ENCODE measurements at places on chromosomes 7 and 10.
A peak's percentile ranks its signal among the peaks of the same experiment; 100 is the strongest.

- DNase-seq = no peak
These were observed 29.3 kb upstream of the CCL24 start for GRCh38 chr7:75842836-75843446.

DNA sequence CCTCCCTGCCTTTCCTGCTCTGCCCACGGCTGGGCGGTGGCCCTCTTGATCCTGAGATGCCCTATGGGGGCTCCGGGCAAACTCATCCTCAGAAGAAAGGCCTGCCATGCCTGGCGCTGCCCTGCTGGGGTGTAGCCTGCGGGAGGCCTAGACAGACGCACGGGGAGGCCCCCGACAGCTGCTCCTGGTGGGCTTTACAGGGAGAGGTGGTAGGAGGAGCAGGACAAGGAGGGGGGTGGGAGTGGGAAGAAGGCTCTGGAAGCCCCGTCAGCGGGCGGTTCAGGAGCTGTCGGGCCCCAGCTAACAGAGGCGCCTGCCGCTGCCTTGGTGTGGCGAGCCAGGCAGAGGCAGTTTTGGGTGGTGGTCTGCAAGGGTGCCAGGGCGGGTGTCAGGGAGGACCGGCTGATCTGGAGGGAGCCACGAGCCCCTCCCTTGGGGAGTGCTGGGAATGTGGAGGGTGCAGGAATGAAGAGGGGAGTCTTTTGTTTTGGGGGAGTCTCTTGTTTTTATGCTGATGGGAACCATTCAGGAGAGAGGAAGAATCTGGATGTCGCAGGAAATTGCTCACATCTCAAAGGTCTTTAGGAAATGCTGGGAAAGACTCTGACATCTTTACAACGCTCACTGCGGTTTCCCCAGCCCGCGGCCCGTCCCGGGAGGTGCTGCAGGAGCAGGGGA lies 63.5 kb downstream of the CFAP46 start:
- DNase-seq = no peak

DNA sequence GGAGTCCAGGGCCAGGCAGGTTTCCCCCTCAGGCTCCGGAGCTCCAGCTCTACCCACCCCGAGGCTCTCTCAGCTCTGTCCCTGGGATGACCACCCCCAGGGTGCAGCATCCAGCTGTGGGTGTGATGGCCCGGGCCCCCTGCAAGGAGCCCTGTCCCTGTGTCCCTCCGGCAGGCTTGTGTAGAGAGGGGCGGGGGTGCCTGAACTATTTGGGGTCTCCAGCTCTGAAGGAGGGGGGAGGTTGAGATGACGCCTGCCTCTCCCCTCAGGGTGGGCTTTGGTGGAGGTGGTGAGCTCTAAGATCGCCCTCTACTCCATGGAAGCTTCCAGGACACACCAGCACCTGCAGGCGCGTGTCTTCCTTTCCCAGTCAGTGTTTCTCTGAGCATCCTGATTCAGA lies 39.4 kb downstream of the ADRA2A start:
- no peak for DNase-seq

GRCh38 chr7:130932667-130933432 lies 198.8 kb upstream of the KLF14 start:
- no peak for DNase-seq

DNA sequence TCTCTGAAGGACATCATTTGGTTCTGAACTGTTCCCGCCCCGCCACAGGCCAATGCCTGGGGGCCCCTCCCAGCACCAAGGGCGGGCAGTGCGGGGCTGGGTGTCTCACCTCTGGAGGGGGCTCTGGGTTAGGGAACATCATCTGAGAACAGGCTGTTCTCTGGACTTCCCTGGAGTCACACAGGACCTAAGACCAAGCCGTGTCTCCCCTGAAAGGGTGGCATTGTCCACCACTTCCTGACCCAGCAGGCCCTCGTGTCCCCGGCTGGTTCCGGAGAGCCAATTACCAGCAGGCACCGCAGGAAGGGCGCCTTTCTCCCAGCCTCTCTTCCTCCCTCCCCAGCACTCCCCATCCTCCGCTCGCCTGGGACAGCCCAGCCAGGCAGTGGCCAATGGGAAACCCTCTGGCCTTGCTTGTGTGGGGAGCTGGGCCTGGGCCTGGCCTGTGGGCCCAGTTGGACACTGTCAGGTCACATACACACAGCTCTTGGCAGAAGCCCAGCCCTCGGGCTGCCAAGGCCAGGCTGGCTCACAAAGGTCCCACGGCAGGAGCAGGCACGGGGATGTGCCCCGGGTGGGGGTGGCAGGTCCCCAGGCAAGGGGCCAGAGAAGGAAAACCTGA lies 119.5 kb downstream of the SPDYE5 start:
- DNase-seq = no peak

- DNase-seq = no peak
These were observed 48.7 kb upstream of the AGMO start for GRCh38 chr7:15610503-15610902.

- no peak for DNase-seq
These were observed 30.7 kb upstream of the HYCC1 start for GRCh38 chr7:23044581-23044980.

DNA sequence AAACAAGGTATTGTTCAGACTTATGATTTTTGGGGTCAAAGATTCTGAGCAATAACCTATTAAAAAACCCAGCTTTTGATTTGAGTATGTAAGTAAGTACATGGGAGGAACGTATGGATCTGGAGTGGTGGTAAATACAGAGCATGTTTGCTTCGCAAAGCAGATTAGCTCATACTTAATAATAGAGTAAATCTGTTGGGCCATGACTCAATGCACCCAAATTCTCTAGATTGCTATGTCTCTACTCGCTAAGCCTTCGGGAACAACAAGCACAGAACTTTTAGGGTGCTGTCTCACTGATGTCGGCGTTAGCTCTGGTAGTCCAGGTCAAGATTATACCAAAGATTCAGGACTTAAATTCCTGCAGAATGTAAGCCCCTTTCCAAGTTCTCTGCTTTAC lies 807 bp upstream of the MINPP1 start:
- DNase-seq = no peak

DNA sequence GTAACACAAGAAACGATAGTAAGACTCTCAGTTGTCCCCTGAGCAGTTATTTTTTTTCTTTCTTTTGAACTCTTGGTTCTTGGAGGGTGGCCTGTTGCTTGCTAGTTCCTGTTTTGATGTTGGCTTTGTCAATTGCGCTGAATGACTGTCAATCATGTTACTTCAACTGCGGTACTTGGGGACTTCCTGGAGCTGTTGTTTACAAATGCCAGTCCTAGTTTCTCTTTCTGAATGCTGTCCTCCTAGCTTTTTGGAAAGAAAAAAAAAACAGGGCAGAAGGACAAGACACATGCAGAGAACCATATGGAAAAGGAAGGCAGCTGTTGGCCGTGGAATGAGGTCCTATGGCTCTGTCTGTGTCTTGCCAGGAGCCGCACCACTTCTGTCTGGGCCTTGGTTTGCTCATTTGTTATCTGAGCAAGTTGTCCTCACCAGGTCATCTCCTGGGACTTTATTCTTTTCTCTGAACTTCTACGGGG lies 7.0 kb upstream of the PDCD4 start:
- no peak for DNase-seq

DNA sequence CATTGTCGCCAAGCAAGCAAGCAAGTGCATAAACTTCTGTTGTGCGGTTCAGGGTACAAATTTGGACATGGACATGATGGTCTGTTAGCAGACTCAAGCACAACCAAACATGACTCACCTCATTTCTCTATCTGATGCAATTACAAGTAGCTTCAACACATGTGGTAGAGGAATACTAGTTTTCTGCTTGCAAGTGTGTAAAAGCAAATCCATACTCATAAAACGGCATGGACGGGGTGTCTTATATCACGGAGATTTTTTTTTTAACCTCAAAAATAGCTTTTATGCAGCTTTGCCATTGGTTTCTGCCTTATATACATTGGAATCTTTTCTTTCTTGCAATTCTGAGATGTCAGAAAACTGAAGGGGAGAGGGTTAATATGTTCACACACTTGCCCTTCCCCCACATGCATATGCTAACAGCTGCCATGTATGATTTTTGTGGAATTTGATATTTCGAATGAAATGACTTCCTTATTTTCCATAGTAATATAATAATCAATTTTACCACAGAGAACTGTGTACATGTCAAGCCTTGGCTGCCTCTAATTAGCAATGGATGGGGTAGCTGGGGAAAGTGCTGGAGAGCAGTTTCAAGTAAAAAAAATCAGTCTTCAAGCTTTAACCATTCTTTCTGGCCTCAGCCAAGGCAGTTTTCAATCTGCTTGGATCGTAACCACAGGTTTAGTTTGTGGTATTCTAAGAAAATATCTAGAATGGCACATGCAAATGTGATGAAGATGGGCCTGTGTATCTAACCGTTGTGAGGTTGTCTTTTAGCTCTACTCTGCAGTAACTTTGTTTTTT lies 106.0 kb upstream of the PDCD4 start:
- DNase-seq = no peak

DNA sequence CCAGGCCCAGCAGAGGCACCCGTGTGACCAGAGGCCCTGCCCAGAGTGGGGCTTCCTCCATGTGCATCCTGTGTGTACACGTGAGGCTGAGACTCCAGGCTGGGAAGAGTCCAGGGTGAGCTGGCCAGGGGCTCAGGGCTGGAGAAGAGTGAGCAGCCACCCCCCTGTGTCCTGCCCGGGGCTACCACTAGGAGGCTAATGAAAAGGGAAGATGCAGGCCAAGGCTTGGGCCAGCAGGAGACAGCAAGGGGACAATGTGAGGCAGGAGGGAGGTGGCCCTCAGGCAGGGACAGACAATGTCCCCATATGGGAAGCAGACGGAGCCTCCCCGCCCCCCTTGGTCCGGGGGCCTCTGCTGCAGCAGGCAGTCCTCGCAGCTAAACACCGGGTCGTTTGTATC lies 102.0 kb downstream of the HIF1AN start:
- peak; percentile 2 for DNase-seq

DNA sequence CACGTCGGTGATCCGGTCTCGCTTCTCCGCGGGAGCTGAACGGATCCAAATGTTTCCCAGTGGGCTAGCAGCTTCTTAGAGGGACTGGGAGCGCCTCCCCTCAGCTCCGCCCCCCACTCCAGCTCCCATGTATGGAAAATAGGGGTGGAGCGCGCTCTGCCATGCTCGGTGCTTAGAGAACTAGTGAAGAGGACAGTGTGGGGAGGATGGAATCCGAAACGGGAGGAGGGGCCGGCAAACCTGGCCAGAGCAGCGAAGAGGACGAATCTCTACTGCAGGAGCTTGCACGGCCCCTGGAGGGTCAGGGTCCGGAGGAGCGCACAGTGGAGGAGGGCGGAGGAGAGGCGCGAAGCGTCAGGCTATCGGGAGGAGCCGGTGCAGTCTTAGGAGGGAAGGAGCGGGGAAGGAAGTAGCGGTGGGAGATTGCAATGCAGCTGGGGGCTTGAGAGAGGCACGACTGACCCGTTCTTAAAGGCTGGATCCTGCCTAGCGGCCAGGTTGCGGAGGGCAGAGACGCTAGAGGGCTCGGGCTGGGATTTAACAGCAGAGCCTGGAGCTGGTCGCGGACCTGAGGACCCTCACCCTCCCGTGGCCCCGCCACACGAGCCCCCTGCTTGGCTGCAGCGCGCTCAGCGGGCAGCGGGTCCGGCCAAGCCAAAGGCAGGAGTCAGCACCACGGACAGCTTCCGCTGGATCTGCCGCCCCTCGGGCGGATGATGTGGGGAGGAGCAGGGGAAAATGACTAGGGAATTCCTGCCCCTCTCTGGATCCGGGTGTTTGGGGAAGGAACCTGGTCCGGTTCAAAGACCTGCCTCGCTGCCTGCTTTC lies at the start of gene PRLHR:
Gene PRLHR (minus strand): TSS at position 51 of the 828 bp plus-strand sequence. CDS start 404 bp downstream, outside the sequence.
- DNase-seq = peak; percentile 7

- DNase-seq = no peak
These were observed 14.6 kb downstream of the AMZ1 start for GRCh38 chr7:2702594-2702957.

- DNase-seq = no peak
These were observed 190.5 kb downstream of the CXCL12 start for GRCh38 chr10:44194435-44194834.

GRCh38 chr10:35442028-35442427 lies 105.7 kb downstream of the CCNY start:
- DNase-seq = no peak

GRCh38 chr7:85627791-85628586 lies 441.1 kb upstream of the SEMA3D start:
- DNase-seq = no peak

- no peak for DNase-seq
These were observed 16.1 kb upstream of the XPNPEP1 start for GRCh38 chr10:109939315-109939961.

GRCh38 chr7:30475580-30475979 lies 3.0 kb downstream of the NOD1 start:
- DNase-seq = no peak

GRCh38 chr7:754531-755412 lies 27.7 kb upstream of the PRKAR1B start:
- no peak for DNase-seq

GRCh38 chr7:116196947-116197346 lies 13.4 kb upstream of the TES start:
- no peak for DNase-seq

- DNase-seq = peak; percentile 3
These were observed 673.7 kb downstream of the MAGI2 start for GRCh38 chr7:78779788-78780187.

DNA sequence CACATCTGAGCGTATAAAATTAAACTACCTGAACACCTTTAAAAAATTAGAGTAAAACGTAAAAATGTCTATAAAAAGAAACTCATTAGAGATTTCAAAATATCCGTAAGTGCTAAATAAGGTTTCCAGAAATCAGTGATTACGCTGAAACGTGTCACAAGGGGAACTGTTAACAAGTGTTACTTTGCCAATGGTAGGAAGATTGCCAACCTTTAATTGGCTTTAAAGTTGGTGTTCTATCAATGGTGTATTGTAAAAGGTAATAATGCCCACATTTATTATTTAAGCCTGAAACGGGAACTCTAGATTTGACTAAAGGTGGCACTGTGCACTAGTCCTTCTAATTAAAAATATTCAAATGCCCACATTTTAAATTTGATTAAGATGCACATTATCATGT lies 37.8 kb upstream of the HIBADH start:
- no peak for DNase-seq

Data from NCI-H1092 treated with DMSO at 0.1 percent for 48 hours (cell line).